ENCODE measurements at places on chromosomes 12 and 14. TPM values are rescaled to one million over a fixed set of nuclear protein-coding genes. Genes with fewer than 3 reads are reported as not detected.

DNA sequence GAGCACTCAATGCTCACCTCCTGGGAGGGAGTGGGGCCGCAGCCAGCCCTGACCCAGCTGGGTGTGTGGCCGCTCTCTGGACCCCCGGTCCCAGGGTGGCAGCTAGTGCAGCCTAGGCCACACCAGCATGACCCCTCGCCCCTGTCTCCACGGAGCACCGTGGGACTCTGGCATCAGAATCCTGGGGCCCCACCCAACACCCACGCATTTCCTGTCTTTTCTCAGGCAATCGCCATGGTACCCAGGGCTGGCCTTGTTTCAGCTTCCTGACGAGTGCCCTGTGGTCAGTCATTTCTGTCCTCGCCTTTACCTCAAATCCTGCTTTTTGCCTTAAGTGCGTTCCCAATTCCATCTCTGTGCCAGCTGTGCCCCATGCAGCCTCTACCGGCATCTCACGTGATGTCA, 15.9 kb downstream of the PACS2 start:
- no peaks in the 10 kb centered on the region for H3K36me3 ChIP-seq
- no peaks in the 10 kb centered on the region for H3K27me3 ChIP-seq
- H3K27ac ChIP-seq, result no peak overlapping the region
- H3K4me1 ChIP-seq, result peaks cover 24% of the 10 kb centered on the region

GRCh38 chr12:116319233-116319897, 41.9 kb upstream of the MED13L start:
- DNase-seq, result no peak
- no peak overlapping the region for H3K27ac ChIP-seq
- H3K27me3 ChIP-seq, result peaks cover 2% of the 10 kb centered on the region
- no peak overlapping the region for H3K4me3 ChIP-seq

DNA sequence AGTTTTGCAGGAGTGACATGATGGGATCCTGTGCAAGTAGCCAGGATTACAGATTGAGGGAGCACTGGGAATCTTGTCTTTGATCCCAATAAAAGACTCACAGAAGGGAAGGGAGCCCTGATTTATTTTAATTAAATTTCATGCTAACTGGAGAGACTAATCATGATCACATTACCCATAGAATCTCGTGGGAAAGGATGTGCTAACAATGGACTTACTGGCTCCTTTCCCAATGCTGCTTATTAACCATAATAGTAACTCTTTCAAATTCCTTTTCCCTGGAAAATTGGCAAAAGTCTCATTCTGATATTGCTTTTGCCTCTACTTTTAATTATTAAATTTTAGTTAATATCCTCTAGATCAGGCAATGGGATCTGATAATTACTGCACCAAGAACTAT, 174.8 kb upstream of the AVPR1A start:
- H3K27ac ChIP-seq, result no peak overlapping the region
- no peaks in the 10 kb centered on the region for H3K4me1 ChIP-seq
- H3K4me3 ChIP-seq, result no peak overlapping the region

DNA sequence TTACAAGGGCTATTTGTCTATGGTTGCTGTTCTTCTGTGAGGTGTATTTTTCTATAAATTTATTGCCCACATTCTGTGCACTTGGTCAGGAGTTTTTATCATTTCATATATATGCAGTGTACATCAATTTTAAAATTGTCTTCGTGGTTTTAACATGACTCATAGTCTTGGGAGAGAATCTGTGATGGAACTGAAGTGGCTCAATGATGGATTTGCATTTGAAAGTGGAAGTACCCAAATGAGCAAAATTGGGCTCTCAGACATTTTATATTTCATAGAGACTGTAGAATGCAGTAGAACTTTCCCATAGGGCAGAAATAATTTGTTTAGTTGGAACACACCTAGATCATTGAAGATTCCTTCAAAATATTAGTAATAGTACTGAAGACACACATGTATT, 1.9 kb upstream of the SCFD1 start:
- no peak for DNase-seq
- peak overlapping the region; percentile 7 for H3K4me3 ChIP-seq
- peak overlapping the region; percentile 48 for H3K27ac ChIP-seq

GRCh38 chr12:47378222-47378582, 298.4 kb upstream of the AMIGO2 start:
- H3K27ac ChIP-seq, result no peak overlapping the region
- H3K4me1 ChIP-seq, result peaks cover 30% of the 10 kb centered on the region
- no peaks in the 10 kb centered on the region for H3K27me3 ChIP-seq
- no peak for DNase-seq

OR5AU1 gene
- total RNA-seq, result not detected

All from activated CD4-positive, alpha-beta memory T cell treated with anti-CD3 and anti-CD28 coated beads, Interleukin-2, amount 10 ng/mL, durations not matched to agents 7 days and 5 days (primary cell).